ENCODE measurements at places on chromosomes 3 and 15.

DNA sequence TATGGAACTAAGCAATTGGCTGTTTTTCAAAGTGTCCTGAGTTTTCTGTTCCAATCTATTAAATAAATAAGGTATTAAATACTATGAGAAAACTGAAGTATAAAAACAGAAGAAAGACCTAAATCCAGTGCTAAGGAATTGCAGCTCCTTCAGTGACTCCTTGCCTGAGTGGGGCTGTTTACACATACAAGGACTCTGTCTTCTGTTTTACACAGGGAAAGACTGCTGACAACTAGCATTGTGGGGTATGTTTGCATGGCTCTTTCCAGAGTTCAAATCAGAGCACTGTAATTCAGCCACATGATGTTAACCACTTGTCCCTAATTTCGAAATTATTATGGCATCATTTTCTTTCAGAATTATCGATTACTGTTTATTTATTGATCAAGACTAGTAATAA is 31.3 kb upstream of the MEIS2 start:
- no peak for DNase-seq

DNA sequence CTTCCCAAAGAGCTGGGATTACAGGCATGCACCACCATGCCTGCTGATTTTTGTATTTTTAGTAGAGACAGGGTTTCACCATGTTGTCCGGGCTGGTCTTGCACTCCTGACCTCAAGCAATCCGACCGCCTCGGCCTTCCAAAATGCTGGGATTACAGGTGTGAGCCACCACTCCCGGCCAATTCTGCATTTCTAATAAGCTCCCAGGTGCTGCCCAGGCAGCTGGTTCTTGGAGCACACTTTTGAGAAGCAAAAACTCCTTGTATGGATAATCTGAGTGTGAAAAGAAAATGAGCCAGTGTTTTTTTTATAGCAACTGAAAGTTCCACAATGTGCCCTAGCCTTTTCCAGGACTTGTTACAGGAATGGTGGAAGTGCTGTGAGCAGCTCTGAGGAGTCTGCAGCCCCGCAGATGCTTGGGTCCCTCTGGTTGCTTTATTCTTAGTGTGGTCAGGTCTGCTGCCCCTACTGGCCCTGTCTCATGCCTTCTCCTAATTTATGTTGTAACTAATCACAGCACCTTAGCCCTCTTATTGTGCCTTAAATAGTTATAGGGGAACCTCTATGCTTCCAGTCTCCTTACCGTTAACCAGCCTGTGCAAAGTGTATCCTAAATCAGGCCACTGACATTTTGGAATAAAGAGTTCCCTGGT is 13.5 kb upstream of the KCNAB1 start:
- DNase-seq, result no peak

- no peak for DNase-seq
These were observed 63.3 kb downstream of the RAD18 start for GRCh38 chr3:8899876-8900460.

DNA sequence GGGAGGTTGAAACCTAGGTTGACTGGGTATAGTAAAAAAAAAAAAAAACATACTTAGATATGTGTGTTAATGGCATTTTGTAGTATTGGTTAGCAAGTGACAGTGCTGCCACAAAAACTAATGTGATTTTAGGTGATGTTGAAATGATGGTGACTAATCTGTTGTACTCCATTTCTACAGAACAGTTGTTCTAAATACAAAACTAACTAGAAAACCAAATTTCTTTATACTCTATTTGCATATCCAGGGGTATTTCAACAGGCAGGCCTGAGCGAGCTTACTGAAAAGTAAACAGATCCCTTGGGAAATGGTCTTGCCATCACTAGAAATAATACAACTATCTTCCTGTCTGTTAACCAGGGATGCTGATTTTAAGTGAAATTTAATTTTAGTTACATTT is 20.5 kb downstream of the TSC22D2 start:
- no peak for DNase-seq

GRCh38 chr15:49287481-49287880 is 117.4 kb downstream of the GALK2 start:
- DNase-seq, result no peak

DNA sequence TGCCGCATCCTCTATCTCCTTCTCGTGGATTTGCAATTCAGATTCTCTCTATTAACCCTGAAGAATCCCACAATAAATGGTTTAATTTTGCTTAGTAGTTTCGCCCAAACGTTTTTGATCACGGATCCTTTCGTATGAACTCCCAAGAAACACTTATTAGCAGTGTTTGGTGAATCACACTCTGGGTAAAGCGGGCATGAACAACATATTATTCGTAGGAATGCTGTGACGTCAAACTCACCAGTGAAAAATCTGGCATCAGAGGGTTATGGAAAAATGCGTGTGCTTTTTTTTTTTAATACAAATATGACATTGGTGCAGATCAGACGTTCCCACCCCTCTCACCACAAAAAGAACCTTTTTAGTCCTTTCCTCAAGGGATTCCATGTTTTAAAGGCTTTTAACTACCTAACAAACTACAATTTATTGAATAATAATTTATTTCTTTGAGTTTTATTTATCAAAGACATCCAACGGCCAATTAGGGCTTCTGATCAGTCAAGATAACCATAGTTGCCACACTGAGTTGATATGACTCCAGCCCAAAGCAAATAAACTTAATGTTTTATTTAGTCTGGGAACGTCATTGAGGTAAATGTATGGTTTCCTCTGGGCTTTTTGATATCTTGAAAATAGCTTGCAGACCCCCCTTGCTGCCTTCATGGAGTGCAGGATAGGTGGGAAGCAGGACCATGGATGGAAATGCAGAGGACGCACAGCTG is 45.5 kb upstream of the CGNL1 start:
- DNase-seq, result no peak

GRCh38 chr15:73897441-73898261 is 24.3 kb downstream of the TBC1D21 start:
- no peak for DNase-seq

GRCh38 chr3:53137221-53137620 is 7.0 kb upstream of the RFT1 start:
- no peak for DNase-seq

DNA sequence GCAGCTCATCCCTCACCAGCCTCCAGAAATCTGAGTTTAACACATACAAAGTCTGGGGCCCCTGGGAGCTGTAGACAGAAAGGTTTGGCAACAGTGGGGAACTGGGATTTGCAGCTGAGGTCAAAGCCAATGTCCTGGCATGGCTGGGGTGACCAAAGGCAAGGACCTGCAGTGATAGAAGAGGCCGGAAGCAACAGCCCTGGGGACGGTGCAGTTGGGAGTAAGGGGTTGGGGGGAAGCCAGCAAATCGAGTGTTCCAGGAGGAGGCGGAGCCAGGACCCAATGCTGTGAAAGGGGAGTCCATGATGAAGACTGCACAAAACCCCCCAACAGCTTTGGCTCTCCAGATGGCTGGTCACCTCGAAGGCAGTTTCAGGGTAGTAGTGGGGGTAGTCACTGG is 74.1 kb upstream of the SPATA12 start:
- no peak for DNase-seq

DNA sequence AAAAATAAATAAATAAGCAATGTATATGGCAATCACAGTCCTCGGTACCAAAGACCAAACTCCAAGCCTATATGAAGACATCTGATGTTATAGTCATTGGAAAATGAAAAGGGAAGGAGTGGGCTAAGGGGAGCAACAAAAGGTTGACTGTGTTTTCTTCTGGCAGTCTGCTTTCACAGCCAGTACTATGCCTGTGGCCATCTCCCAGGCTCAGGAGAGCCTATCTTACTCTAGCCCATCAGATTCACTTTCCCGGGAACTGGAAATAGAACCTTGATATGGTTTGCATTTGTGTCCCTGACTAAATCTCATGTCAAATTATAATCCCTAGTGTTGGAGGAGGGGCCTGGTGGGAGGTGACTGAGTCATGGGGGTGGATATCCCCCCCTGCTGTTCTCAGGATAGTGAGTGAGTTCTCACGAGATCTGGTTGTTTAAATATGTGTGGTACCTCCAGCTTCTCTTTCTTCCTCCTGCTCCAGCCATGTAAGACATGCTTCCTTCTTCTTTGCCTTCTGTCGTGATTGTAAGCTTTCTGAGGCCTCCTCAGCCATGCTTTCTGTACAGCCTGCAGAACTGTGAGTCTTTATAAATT is 105.3 kb downstream of the PLCH1 start:
- no peak for DNase-seq

GRCh38 chr15:47945872-47946650 is 174.7 kb upstream of the SLC24A5 start:
- no peak for DNase-seq

GRCh38 chr3:51139616-51140015 is 245.5 kb upstream of the MANF start:
- no peak for DNase-seq

DNA sequence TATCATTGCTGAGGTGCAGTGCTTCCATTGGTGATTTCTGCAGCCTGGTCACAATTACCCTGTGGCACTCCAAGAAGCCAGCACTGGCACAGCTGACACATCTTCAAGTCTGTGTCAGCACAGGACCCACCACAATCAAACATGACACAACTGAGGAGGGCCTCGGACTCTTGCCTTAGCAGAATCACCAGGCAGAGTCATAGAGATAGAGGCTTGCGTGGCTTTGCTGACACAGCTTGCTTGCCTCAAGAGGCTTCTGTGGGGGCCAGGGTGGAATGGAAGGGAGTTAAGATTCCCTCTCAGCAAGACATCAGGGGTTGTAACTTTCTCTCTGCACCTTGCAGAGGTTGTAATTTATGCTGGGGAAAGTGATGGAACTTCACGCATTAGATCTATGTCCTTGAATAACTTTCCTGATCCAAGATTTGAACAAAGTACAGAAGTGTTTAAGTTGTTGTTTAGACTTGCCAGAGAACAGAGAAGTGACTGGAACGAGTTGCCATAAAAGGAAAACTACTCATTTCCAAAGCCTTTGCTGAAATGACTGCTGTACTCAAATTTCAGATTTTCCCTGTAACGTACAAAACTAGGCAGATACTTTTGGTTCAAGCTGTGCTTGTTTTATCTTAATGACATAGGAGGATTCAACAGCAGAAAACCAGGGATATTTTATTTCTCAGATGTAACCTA is 170.7 kb downstream of the DIPK2A start:
- no peak for DNase-seq

DNA sequence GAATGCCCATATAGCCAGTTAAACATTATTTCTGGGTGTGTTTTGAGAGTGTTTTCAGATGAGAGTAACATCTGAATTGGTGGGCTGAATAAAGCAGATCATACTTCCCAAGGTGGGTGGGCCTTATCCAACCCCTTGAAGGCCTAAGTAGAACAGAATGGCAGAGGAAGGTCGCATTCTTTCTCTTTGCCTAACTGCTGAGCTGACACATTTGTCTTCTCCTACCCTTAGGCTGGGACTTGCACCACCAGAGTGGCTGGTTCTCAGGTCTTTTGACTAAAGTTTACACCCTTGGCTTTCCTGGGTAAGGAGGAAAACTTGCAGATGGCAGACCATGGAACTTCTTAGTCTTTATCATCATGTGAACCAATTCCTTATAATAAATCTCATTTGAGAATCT is 85.8 kb upstream of the TNFAIP8L3 start:
- DNase-seq, result no peak

GRCh38 chr15:81723701-81724100 is 322.1 kb downstream of the MEX3B start:
- DNase-seq, result no peak

DNA sequence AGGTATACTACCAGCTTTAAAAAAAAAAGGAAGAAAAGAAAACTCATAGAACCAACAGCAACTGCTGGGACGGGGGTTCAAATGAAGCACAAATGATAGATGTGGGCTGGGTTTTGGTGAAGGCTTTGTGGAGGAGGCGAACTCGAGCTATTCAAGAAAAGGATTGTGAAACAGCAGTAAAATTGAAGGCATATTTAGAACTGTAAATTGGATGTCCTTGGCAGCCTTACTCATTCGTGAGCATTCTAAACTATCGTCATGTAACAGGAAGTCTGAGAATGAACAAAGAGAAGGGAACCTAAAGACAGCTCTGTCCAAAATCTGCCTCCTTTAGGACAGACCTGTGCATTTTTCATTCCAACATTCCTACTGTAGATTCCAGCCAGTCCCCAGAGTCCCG is 97.8 kb downstream of the LARS2 start:
- DNase-seq, result no peak

DNA sequence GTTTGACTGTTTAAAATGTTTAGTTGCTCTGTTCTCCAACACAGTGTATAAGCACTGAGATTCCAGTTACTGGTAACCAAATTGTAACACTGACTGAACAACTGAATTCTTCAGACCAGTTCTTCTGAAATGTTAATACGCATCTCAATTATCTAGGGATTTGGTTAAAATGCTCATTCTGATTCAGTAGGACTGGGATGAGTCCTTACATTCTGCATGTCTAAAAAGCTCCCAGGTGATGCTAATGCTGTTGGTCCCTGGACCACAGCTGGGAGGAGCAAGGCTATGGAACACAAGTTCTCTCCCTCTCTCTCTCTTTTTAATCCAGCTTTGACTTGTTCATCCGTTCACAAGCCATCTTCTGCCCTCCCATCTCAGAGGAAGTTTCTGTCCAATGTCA is 380.3 kb downstream of the MAGI1 start:
- no peak for DNase-seq

GRCh38 chr15:36109943-36110658 is 469.3 kb upstream of the CDIN1 start:
- DNase-seq, result peak; percentile 11

DNA sequence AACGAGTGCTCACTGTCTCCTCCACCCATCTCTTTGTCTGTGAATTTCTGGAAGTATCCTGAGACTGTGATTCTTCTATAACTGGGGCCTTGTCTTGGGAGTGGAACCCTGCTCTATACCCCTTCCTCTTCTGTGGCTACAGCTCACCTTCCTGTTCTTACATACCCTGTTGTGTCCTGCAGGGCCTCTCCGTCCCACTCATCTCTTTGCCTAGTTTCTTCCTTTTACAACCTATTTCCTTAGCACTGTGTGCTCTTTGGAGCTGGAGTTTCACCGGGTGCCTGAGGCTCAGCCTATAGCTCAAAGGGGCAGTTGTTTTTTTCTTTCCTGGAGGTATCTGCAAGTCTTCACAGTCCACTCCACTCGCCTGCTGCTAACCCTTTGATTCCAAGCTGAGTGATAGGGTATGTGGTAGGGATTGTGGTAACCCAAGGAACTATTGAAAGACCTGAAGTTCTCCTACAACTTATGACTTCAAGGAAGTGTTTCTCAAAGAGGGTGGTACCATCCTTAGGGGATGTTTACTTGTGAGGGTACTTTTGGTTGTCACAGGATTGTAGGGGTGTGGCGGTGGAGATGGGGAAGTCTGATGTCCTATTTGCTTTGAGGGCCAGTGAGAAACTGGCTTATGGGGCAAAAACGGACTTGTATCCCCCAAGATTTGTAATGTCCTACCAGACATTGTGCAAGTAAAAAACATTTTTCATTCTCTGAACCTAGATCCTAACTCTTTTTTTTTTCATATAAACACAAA is 66.6 kb upstream of the ARL8B start:
- no peak for DNase-seq

GRCh38 chr15:29924750-29925149 is 102.5 kb upstream of the TJP1 start:
- DNase-seq, result peak; percentile 57

DNA sequence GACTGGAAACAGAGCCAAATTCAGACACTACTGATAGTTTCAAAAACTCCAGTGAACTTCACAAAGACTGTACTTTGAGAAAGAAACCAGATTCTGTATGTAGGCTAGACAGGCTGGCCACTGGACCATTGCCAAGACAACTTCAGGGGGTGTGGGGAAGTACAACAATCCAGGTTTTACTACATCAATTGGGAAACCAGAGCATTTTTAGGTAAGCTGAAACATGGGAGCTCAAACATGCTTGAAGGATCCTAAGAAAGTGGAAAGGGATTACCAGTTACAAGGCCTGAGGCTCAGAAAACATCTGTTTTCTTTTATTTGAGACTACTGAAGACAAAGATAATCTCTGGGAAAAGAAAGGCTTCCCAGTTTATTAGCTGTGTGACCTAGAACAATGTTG is 26.9 kb upstream of the ZNF280D start:
- no peak for DNase-seq

GRCh38 chr3:115217678-115218451 is 70.8 kb upstream of the ZBTB20 start:
- DNase-seq, result peak; percentile 57

Measured in renal cortex interstitium (tissue), 15 donors.